ENCODE measurements at places on chromosomes 1 and 21.

- DNase-seq: no peak
These were observed 9.6 kb upstream of the CD34 start for GRCh38 chr1:207920444-207921021.

DNA sequence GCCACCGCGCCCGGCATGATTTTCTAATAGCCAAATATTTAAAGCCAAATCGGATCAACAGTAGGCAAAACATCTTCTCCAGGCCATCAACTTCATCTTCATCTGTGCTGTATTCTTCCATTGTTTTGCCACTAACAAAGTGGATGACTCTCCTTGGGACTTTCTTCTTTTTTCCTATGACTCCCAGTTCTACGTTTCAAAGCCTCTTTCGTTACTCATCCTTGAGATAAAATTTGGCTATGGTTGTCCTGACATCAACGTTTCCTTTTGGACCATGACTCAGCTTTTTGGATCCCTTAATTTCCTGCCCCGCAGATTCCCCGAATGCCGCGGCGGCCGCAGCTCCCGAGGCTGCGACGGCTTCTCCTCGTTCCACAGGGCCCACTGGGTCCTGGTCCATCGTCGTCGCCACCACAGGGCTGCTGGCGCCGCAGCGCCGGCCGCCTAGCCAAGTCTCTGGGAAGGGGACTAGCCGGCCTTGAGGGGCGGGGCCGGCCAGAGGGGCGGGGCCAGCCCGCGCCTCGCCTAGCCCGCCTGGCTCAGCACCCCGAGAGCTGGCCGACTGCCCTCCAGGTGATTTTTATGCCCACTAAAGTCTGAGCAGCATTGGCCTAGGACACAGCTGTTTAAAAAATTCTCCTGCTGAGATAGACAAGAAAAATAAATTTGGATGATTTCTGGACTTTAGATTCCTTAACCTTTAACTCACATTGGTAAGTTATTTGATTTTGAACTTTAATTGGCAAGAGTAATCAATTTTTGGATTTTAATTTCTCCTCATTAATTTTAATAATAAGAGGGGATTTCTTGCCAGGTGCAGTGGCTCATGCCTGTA is 93.9 kb downstream of the ADCY10 start:
- DNase-seq: no peak

- no peak for DNase-seq
These were observed 39.1 kb downstream of the AKNAD1 start for GRCh38 chr1:108817811-108818210.

GRCh38 chr1:20361401-20361800 is 70.7 kb downstream of the VWA5B1 start:
- no peak for DNase-seq

DNA sequence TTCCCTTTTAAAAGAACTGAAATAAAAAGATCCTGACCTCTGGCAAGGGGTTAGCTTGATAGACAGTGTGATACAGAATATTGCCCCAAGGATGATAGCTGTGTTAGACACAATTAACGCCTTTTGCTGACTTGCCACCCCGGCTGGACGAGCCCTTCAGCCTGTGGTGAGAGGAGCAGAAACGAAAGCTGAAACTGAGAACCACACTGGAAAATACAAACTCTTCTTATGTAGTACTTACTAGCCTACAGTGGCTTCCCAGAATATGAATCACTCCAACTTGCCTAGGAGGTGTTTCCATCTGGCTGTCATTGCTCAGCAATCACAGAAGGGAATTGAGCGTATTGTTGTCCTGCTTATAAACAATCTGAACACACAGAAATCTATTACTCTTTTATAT is 22.9 kb downstream of the SAMSN1 start:
- no peak for DNase-seq

GRCh38 chr1:200384818-200385390 is 24.9 kb downstream of the ZNF281 start:
- no peak for DNase-seq

DNA sequence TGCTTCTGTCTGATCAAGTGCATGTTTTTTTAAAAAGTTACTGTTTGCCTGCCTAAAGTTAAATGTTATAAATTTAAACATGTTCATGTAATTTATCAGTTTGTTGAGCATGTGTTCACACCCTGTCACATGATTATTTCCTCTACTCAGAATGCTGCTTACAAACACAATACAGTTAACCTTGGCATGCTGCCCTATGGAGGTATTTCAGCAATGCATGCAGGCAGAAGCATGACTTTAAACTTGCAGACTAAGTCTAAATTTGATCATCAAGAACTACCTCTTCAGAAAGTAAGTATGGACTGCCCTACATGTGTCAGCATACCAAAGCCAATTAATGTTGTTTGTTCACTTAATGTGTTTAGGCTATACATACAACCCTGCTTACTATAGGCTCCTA is 161.6 kb downstream of the LRRC40 start:
- peak; percentile 43 for DNase-seq

DNA sequence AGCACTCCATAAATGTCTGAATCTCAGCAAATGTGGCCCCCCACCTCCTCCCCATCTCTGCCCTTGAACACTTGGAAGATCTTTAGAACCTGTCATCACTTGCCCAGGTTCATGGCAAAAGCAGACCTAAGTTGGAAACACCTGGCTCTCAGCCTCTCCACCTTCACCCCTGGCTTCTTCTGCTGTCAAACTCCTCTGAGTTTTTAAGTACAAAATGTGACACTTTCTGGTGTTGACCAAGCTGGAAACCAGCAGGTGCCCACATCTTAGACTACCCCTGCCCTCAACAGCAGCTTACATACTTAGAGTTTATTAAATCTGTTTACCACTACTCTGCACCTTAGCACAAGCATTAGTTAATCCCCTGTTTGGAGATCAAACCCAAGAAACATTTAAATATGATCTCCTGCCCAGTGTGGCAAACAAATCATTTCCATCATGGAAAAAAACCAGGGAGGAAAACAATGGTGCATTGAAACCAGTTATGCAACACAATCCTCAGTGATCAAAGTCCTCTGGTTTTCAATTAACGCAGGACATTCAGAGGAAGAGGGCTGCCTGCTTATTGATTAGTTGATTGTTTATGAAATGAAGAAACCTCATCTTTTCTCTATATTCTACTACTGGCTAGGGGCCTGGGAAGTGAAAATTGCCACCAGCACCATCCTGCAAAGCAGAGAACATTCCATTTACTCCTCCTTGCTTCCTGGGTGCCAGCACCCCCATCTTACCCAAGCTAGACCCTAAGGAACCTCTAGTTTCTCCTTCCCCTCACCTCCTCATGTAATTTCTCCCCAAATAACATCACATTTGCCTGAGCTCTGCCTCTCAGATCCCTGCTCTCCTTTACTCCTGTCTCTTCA is 139.4 kb upstream of the RAB4A start:
- DNase-seq: no peak

DNA sequence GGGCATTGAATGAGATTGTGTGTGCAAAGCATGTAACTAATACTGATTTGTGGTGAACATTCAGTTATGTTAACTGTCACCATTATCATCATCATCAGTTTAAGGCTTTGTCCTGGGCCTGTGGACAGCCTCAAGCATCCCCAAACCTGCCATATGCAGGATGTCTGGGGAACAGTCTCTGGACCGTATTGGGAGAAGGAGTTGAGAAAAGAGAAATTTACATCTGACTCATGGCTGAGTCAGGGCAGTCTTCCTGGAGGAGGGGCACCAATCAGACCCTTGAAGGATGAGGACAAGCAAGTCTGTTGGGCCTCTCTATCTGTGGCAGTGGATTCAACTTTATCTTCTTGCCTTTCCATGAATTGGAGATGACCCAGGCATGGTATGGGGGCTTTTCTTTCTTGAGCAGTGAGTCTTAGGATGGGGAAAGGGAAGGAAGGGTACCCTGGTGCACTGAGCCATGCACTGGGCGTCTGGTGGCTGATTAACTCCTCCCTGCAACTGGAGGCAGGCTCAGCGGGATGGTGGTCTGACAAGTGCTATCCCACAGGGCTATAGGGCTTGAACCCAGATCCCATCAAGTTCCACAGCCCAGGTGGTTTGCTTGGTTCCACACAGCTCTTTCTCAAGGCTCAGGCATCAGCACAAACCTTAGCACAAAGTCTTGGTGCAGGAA is 2.9 kb downstream of the PADI3 start:
- DNase-seq: no peak

- DNase-seq: no peak
These were observed 33.6 kb downstream of the RGS21 start for GRCh38 chr1:192350356-192350755.

GRCh38 chr1:228012555-228012954 is 5.8 kb downstream of the WNT3A start:
- DNase-seq: no peak

DNA sequence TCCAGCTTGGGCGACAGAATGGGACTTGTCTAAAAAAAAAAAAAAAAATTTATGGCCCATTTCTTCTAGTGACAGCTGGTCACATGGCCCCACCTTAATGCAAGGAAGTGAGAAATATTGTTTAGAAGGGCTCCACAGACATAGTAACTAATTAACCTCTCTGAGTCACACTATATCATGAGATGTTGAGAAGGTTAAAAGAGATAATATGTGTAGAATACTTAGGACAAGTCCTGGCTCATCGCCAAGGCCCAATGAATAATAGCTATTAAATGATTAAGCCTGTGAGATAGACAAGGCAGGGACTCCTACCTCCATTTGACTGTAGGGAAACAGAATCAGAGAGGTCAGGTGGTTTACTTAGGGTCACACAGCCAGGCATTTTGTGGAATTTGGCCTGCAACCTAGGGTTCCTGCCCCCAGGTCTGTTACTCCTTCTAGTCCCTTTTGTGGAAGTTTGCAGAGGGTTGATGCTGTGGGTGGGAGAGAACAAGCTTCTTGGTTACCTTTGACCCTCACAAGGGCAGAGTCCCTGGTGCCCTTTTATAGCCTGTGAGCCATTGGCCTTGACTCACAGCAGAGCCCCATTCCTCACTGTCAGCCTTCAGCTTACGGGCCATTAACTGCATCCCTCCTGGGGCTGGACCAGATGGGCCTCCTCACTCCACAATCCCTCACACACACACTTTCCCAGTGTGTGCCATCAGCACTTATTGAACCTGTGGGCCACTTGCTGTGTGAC is 48.5 kb downstream of the OPRD1 start:
- DNase-seq: no peak

DNA sequence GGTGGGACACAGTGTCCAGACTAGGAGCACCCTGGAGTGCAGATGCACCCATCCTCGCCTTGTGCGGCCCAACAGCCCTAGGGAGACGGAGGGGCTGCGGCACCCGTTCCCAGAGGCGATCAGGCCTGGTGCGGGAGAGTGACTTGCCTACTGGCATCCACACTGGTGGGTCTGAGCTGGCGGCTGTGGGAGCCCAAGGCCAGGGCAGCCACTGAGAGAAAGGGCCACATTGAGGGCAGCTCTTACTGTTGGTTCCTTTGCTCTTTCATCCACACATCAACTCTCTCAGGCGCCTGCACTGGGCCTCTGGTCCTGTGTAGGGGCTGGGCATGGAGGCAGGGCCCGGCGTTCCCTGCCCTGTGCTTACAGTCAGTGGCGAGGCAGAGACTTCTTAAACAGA is 8.6 kb downstream of the PODN start:
- DNase-seq: no peak

- DNase-seq: no peak
These were observed 34.0 kb downstream of the ASTN1 start for GRCh38 chr1:177130451-177130945.

DNA sequence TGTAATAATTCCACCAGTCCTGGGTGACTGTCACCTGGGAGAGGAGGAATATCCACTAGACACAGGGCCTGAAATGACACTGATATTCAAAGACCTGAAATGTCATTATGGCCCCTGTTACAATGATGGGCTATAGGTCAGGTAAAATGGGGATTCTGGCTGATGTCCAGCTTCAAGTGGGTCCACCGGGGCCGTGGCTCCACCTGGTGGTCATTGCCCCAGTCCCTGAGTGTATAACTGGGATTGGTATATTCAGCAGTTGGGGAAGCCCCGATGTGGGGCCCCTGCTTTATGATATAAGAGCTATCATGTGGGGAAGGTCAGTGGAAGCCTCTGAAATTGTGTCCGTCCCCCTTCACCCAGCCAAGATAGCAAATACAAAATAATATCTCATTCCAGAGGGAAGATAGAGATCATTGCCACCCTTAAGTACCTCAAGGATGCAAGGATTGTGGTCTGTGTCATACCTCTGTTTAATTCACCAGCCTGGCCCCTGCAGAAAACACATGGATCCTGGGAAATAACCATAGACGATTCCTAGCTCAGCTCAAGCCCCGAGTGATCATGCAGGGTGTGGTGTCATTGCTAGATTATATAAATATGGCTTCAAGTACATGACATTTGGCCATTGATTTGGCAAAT is 19.4 kb downstream of the PLEKHO1 start:
- DNase-seq: peak; percentile 17

- DNase-seq: no peak
These were observed 22.4 kb downstream of the SMYD2 start for GRCh38 chr1:214303141-214303930.

DNA sequence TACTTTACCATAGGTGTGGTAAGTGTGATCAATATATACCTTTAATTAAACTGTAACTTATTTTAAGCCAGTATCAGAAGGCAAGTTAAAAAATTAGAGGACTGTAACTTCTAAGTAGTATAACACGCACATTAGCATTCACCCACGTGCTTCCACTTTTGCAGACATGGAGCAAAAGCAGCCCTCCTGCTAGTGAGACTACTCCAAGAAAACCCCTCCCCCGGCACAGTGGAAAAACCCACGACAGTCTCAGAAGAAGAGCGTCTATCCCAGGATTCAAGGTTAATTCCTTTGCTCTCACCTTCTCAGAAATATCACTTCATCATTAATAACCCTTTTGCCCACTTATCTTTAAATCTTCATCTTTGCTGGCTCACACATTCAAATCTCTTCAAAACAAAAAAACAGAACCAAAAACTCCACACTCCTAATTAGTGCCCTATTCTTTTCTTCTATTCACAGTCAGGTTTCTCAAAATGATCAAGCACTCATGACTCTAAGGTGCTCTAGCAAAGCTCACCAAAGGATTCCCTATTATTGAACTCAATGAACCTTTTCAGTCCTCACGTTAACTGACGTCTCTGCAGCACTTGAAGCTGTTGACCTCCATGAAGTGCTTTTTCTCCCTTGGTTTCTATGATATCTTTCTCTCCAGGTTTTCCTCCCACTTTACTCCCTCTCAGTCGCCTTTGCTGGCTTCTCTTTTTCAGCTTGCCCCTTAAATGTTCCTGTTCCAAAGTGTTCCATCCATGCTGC is 213.5 kb downstream of the SMYD3 start:
- no peak for DNase-seq

DNA sequence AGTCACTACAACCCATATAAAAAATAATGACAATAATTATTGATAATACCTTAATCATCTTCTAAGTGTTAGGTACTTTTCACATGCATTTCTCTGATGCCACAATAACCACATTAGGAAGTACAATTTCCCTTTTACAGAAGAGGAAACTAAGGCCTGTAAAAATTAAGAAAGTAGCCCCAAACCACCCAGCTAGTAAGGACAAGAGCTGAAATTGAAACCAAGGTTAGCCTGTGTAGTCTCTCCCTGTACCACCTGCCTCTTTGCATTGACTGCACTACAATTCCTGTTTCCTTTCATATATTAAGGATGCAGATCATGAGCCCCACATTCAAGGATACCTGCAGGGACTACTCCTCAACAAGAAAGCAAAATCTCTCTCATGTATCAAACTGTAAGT is 288.8 kb downstream of the GPATCH2 start:
- no peak for DNase-seq

- DNase-seq: peak; percentile 5
These were observed 660 bp downstream of the CD1C start for GRCh38 chr1:158290321-158290844.

- DNase-seq: no peak
These were observed 7.1 kb downstream of the CHRNB2 start for GRCh38 chr1:154574716-154575115.

GRCh38 chr1:67535474-67535873 is 105.3 kb upstream of the SERBP1 start:
- DNase-seq: peak; percentile 52

GRCh38 chr21:38269576-38269936 is 12.8 kb downstream of the KCNJ15 start:
- no peak for DNase-seq

Measured in AML-193 (cell line).